ENCODE measurements at places on chromosomes 1 and 21. TPM values are rescaled to one million over a fixed set of nuclear protein-coding genes. Genes with fewer than 3 reads are reported as not detected.

- no peak overlapping the region for H3K4me3 ChIP-seq
- no peaks in the 10 kb centered on the region for H3K36me3 ChIP-seq
- peaks cover 25% of the 10 kb centered on the region for H3K4me1 ChIP-seq
Observed at GRCh38 chr1:112318698-112319370, 77.2 kb upstream of the CTTNBP2NL start.

GRCh38 chr21:41803316-41803715 lies 36.5 kb upstream of the RIPK4 start:
- H3K27me3 ChIP-seq: no peaks in the 10 kb centered on the region
- no peak overlapping the region for H3K27ac ChIP-seq
- no peaks in the 10 kb centered on the region for H3K4me1 ChIP-seq
- H3K4me3 ChIP-seq: no peak overlapping the region
- DNase-seq: no peak

GRCh38 chr1:7667625-7668218 lies 103.4 kb upstream of the VAMP3 start:
- H3K36me3 ChIP-seq: no peaks in the 10 kb centered on the region
- peak; percentile 82 for DNase-seq
- H3K27me3 ChIP-seq: no peaks in the 10 kb centered on the region
- H3K4me1 ChIP-seq: peaks cover 4% of the 10 kb centered on the region
- peak overlapping the region; percentile 39 for H3K27ac ChIP-seq
- no peak overlapping the region for H3K4me3 ChIP-seq

- no peak for DNase-seq
- no peaks in the 10 kb centered on the region for H3K27me3 ChIP-seq
- H3K36me3 ChIP-seq: no peaks in the 10 kb centered on the region
- H3K4me3 ChIP-seq: no peak overlapping the region
Observed at GRCh38 chr1:79726911-79727310, 720.4 kb upstream of the ADGRL4 start.

GRCh38 chr1:173489929-173490328 lies 12.8 kb downstream of the PRDX6 start:
- H3K36me3 ChIP-seq: peaks cover 47% of the 10 kb centered on the region
- H3K4me3 ChIP-seq: no peak overlapping the region
- no peaks in the 10 kb centered on the region for H3K4me1 ChIP-seq
- DNase-seq: no peak
- no peak overlapping the region for H3K27ac ChIP-seq

- DNase-seq: no peak
- H3K4me1 ChIP-seq: peaks cover 3% of the 10 kb centered on the region
- peaks cover 16% of the 10 kb centered on the region for H3K36me3 ChIP-seq
- no peaks in the 10 kb centered on the region for H3K27me3 ChIP-seq
- no peak overlapping the region for H3K4me3 ChIP-seq
Observed at GRCh38 chr1:231546693-231547092, 18.2 kb downstream of the TSNAX start.

DNA sequence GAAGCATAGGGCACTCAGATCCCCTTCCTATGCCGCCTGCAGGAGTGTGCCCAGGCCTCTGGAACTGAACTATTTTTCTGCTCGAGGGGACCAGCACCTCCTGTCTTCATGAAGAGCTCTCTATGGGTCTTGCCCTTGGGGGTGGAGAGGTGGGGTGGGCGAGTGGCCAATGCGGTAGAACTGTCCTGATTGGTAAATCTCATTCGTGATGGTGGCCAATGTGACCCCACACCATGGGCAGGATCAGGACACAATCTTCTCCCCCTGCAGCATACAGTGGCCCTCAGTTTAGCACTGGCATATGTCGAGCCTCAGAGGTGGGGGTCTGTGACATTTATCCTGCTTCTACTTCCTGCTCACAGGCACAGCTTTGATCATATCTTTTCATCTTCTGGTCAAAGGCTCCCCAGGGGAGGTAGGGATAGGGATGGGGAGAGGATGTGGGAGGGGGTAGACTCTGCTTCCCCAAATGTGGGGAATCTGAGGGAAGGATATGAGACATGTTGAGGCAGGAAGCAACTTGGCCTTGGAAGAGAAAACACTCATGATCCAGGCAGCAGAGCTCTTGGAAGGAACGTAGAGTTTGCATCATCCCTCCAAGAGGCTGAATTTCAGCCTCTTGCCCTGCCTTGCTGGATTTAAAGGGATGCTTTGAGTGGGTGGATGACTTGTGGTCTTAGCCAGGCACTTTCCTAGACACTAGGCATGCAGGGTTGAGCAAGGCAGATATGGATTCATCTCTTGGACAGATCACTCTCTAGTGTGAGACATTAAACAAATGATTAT lies 81.8 kb downstream of the LAMC2 start:
- DNase-seq: no peak
- H3K4me3 ChIP-seq: no peak overlapping the region
- H3K27ac ChIP-seq: no peak overlapping the region

DNA sequence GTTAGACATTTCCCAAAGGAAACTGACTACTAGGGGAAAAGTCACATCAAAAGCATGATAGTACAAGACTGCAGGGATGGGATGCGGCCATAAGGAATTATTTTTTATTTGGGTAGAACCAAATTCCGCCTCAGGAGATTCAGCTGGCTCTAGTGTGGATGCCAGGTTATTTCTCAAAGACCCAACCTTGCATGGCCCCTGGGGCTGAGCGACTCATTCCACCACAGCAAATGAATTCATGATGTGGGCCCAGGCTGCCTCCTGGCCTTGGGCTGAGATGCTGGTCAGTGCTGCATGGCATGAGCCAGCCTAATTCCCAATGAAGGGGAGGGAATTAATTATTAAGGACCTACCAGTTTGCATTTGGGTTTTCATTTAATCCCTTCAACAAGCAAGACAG lies 11.8 kb downstream of the TMEM35B start:
- H3K36me3 ChIP-seq: peaks cover 7% of the 10 kb centered on the region
- H3K4me3 ChIP-seq: no peak overlapping the region
- no peak for DNase-seq
- no peaks in the 10 kb centered on the region for H3K27me3 ChIP-seq

- peaks cover 4% of the 10 kb centered on the region for H3K36me3 ChIP-seq
- peak overlapping the region; percentile 51 for H3K27ac ChIP-seq
- no peak overlapping the region for H3K4me3 ChIP-seq
- no peaks in the 10 kb centered on the region for H3K27me3 ChIP-seq
- peaks cover 30% of the 10 kb centered on the region for H3K4me1 ChIP-seq
Observed at GRCh38 chr1:64100791-64101190, 102.6 kb upstream of the UBE2U start.

DNA sequence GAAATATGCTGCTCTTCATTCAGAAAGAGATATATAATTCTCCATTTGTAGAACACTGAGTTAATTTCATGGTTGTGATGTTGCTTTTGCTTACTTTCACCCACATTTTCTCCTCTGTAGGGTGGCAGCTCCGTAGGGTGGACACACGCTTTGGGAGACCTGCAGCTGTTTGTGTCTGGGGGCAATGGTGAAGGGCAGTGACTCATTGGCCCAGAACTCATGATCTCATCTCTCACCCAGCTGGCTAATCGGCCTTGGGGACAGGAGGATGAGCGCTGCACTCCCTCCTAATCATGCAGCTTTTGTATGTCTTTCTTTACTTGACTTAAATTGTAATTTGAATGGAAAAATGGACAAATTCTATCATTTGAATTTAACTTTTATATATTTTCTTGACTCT lies 9.6 kb downstream of the DISC1 start:
- H3K4me1 ChIP-seq: peaks cover 5% of the 10 kb centered on the region
- no peaks in the 10 kb centered on the region for H3K27me3 ChIP-seq
- H3K4me3 ChIP-seq: no peak overlapping the region
- H3K36me3 ChIP-seq: peaks cover 5% of the 10 kb centered on the region

GRCh38 chr1:218959784-218960183 lies 213.9 kb upstream of the LYPLAL1 start:
- no peak overlapping the region for H3K4me3 ChIP-seq
- H3K27ac ChIP-seq: no peak overlapping the region
- H3K36me3 ChIP-seq: no peaks in the 10 kb centered on the region
- H3K27me3 ChIP-seq: no peaks in the 10 kb centered on the region
- no peak for DNase-seq

DNA sequence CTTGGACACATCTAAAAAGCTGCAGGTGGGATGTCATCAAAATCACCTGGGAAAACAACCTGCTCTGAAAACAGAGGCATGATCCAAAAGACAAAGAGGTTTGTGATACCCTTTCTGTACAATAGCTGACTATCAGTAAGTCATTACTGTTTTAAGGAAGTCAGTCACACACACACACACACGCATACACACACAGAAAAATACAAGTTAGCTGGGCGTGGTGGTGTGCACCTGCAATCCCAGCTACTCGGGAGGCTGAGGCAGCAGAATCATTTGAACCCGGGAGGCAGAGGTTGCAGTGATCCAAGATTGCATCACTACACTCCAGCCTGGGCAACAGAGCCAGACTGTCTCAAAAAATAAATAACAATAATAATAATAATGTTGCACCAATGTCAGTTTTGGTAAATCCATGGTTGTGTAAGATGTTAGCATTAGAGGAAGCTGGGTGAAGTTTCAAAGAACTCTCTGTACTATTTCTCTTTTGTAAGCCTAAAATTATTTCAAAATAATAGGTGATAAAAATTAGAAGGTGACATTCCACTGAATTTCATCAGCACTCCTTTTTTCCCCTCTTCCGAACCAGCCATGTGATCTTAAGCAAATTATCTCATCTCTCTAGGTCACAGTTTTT lies 9.9 kb upstream of the HLCS start:
- peaks cover 9% of the 10 kb centered on the region for H3K27me3 ChIP-seq
- H3K27ac ChIP-seq: no peak overlapping the region
- H3K4me3 ChIP-seq: no peak overlapping the region
- peaks cover 12% of the 10 kb centered on the region for H3K4me1 ChIP-seq
- no peaks in the 10 kb centered on the region for H3K36me3 ChIP-seq

- no peaks in the 10 kb centered on the region for H3K27me3 ChIP-seq
- H3K36me3 ChIP-seq: no peaks in the 10 kb centered on the region
- peaks cover 2% of the 10 kb centered on the region for H3K4me1 ChIP-seq
Observed at GRCh38 chr1:187641015-187641414, 812.3 kb downstream of the PLA2G4A start.

KHDRBS1 gene
- 244 TPM for total RNA-seq

CFAP141 gene
- not detected for total RNA-seq

AGPAT3 gene
- 71.0 TPM for total RNA-seq

ENAH gene
- 144 TPM for total RNA-seq

TMEM269 gene
- total RNA-seq: 0.98 TPM

FCRL1 gene
- not detected for total RNA-seq

LRRC53 gene
- not detected for total RNA-seq
